ENCODE measurements at places on chromosomes 6 and 20.
A peak's percentile ranks its signal among the peaks of the same experiment; 100 is the strongest.

- DNase-seq: peak; percentile 94
Observed at GRCh38 chr6:12572896-12573827, 143.4 kb upstream of the PHACTR1 start.

GRCh38 chr6:140372064-140372463 lies 997.6 kb upstream of the CITED2 start:
- DNase-seq: no peak

- no peak for DNase-seq
Observed at GRCh38 chr6:12408752-12409151, 118.6 kb downstream of the EDN1 start.

GRCh38 chr6:130093546-130093945 lies 75.2 kb downstream of the L3MBTL3 start:
- no peak for DNase-seq

DNA sequence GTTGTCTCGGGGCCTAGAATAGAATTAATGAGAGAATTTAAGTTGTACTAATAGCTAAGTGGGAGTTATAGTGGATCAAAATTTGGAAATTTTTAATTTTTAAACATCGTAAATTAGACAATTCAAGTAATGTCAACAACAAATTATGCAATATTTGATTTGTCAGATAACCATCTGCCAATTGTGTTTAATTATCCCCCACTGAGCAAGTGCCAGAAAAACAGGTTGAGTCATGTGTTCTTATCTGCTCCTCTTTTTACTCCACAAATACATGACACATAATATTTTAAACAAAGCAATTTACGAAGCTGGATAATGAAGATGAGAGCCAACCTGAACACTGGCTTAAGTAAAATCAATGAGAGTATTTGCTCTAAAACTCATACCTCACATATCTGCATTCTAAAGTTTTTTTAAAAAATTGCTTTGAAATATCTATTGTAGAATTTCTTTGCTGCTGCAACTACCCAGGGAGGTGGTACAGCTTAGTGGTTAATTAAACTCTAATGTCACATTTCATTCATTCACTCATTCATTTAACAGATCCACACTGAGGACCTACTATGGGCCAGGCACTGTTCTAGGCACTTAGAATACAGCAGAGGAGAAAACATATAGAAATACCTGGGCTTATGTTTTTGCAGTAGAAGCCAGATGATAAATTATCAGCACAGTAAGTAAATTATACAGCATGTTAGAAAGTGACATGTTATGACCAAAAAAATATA lies 57.1 kb upstream of the MAP7 start:
- DNase-seq: peak; percentile 34

DNA sequence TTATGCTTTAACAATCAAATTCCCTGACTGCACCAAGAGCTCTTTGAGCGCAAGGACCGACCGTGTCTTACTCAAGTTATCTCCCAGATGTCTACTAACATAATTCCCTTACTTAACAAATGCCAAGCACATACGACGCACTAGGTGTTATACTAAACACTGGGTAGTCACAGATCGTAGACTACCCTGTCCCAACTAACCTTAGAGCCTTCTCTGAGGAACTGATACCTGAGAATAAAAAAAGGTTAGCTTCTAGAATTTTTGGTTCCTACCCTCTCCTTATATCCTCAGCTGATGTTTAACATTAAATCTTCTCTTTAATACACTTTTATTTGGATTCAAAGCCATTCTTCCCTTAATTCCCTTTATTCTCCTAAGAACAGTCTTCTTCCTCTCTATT lies 38.5 kb downstream of the EPB41L2 start:
- DNase-seq: no peak

DNA sequence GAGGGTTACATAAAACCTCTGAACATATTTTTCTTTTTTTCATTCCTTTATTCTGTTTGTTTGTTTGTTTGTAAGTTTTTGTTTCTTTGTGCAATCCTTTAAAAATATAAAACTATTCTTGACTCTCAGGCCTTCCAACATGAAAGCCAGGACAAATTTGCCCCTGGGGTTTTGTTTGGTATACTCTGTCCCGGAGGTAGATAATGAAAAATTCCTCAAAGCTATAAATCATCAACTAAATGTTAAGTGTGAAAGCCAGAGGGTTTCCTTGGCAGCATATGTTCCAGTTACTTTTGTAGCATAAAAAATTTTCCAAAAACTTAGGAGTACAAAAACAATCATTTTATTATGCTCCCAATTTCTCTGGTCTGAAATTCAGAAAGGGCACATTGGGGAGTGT lies 1084.3 kb upstream of the GJE1 start:
- DNase-seq: no peak

GRCh38 chr6:125279961-125280360 lies 21.8 kb downstream of the HDDC2 start:
- DNase-seq: no peak

- DNase-seq: no peak
Observed at GRCh38 chr20:36132802-36133211, 21.7 kb upstream of the EPB41L1 start.

- no peak for DNase-seq
Observed at GRCh38 chr6:79267128-79267527, 32.6 kb upstream of the HMGN3 start.

DNA sequence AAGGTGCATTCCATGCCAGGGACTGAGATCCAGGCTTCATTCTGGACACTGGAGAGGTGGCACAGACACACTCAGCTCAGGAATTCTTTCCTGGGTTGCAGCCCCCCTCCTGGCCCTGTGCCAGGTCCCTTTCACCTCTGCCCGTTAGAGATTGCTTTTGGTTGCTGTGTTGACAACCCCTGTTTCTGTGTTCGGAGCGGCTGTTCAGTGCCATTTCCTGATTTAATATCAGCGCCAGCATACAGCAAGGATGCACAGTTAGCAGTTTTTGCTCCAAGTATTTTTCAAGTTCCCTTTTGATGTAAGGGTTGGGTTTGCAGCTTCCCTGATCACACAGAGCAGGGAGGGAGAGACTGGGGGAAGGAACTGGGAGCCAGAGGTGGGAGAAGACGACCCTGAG lies 8.5 kb upstream of the MAFB start:
- DNase-seq: no peak

DNA sequence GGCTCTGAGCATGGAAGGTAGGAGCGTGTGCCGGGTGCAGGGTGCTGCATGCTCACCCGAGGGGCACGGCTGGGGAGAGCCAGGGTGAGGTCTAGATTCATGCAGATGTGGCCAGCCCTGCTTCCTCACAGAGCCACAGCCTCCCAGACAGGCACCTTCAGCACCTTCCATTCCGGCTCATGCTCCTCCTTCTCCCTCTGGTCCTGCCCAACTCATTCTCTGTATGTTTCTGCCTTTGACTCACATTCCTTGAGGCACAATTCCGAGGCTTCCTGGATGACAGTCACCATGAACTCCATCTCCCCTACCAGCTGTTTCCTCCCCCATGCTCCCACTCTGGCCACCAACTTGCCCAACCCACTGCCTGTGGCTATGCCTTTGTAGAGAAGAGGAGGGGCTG lies 35.4 kb downstream of the DACT2 start:
- DNase-seq: no peak

- no peak for DNase-seq
Observed at GRCh38 chr6:141165002-141165665, 967.6 kb upstream of the GJE1 start.

DNA sequence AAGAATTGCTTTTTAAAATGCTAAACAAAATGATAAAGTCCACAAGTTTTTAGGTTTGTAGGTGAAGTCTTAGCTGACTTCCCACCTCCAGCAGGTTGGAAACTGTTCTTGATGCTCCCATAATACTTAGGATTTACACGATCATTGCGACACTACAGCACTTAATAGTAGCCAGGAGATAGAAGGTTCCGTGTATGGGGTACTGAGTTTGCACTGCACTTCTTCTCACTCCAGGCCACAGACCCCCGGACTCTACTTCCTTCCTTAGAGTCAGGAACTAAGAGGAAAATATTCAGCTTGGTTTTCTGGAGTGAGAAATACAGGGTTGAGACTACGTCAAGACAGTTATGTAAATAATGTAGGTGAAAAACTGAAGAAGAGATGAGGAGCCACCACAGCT lies 56.1 kb upstream of the SGK1 start:
- no peak for DNase-seq

DNA sequence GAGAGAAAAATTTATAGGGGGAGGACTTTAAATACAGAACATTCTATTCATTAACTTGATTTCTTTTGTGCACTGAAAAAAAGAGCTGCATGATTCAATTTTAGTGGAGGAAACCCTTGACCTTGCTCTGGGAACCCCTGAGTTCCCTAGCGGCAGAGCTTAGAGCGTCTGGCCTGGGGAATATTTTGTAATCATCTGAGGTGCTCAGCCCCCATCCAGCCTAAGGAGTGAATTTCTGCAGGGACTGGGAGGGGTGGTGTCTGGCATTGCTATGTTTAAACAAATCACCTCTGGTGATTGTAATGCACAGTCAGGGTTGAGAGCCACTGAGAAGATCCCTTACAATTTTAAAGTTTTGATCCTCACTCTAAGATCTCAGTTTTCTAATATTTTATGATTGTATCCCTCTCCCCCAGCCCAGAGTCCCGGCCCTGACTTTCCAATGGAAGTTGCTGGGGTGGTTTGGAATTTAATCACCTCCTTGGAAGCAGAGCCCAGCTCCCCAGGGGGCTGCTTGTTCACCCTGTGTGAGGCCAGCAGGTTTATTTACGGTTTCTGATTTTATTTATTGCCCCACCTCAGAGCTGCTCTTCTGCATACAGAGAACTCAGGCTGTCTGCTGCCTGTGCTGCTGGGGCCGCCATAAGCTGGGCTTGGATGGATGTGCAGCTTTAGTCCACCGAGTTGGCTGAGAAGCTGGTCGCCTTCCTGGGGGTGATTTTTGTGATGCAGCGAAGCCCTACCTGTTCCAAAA lies 263.1 kb downstream of the LRFN2 start:
- DNase-seq: no peak

GRCh38 chr6:34586327-34587040 lies 30.4 kb upstream of the SPDEF start:
- no peak for DNase-seq

- DNase-seq: peak; percentile 17
Observed at GRCh38 chr6:146741609-146742008, 142.8 kb downstream of the ADGB start.

DNA sequence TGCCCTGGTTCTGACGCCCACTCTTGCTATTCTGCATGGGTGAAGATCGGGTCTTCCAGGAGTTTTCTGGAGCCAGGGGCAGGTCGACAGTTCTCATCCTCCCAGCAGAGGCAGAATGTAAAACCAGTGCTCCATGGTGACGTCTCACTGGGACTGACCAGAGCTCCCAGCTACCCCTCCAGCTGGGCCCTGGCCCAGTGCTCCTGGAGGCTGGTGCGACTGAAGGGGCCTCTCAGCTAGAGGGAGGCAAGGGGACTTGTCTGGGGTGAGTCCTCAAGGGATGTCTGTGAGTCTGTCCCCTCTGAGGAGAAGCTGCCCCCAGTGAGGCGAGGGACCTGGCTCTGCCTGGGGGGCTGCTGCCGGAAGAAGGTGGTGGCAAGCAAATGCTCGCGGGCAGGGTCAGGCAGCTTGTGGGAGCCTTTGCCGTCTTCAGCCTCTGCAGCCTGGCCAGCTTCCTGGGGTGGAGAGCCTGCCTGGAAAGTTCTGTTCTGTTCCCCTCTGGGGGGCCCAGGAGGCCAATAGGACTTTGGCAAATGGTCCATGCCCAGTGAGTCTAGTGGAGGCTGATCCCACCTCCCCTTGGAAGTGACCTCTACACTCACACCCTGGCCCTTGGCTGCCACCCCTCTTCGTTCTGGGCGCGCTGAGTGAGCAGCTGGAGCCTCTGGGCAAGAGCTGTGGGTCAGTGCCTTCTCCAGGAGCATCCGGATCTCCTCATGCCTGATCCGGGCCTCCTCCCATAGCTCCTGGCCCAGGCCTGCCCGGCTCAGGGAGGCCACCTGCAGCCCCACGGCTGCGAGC lies 47.5 kb downstream of the KIAA1755 start:
- no peak for DNase-seq

DNA sequence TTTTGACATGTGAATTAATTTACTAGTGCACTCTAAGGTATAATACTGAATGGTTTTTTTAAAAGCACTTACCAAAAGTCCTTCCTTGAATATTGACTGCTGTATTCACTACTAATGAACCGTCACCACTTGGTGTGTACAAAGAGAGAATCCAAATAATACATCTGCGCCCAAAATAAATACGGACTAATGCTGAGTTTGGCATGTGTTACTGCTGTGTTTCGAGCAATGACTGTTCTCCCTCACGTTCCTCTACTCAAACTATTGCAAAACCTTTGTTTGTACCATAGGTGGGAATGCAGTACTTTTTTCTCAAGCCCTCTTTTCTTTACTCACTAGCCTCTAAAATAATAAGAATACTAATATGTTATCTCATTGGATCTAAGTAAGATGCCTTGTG lies 305.5 kb downstream of the QKI start:
- DNase-seq: no peak

GRCh38 chr6:28868873-28869272 lies 54.9 kb downstream of the TRIM27 start:
- no peak for DNase-seq

DNA sequence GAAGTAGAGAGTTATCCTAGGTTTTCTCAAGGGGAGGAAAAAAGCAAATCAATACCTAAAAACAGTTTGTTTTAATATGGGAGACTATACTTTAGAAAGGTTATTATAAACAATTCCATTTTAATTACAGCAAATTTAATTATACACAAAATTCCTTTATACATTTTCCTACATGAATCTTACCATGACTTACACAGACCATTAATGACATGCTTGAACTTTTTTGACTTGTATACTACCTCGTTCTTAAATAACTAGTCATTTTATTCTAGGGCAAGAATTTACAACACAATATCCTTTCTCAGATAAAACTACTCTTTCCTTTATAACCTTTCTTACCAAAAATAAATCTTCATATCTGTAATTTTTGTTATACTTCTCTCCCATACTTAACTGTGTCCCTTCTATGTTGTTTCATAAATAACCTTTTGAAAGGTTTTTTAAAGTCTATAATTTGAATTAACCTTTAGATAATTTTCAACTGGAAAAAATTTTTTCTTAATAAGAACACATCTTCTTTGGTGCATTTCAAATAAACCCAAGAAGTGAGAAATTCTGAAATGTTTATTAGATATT lies 729.4 kb downstream of the TENT5A start:
- peak; percentile 14 for DNase-seq

DNA sequence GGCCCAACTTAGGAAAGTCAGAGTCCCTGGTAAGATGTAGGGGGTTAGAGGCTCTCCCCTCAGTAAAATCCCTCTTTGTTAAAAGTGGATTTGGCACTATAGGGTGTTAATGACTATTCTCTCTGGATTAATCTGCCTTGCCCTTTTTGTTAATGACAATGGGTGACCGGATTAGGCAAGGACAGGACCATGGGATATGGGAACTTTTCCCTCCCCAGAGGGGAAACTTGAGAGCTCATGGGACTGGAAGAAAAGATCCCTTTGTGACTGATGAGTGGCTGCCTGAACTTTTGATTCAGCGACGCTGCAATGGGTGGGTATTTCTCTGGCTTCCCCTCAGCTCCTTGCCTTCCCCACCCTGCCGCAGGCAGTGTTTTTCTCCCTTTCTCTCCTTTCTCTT lies 12.2 kb upstream of the TAAR9 start:
- no peak for DNase-seq

- DNase-seq: peak; percentile 87
Observed at GRCh38 chr6:21999012-21999528, 297.8 kb downstream of the PRL start.

GRCh38 chr6:13715444-13715883 lies 3.8 kb upstream of the RANBP9 start:
- no peak for DNase-seq

- DNase-seq: peak; percentile 44
Observed at GRCh38 chr20:51763965-51764602, 4.1 kb downstream of the ATP9A start.

GRCh38 chr20:37990571-37991151 lies 42.6 kb downstream of the TTI1 start:
- peak; percentile 70 for DNase-seq

- DNase-seq: no peak
Observed at GRCh38 chr6:117266257-117267053, 1.1 kb downstream of the VGLL2 start.

Data from fibroblast of skin of right quadriceps (primary cell).